Muscle of arm (tissue), 14 donors: ENCODE measurements at places on chromosomes 12 and 14. TPM values are rescaled to one million over a fixed set of nuclear protein-coding genes. Genes with fewer than 3 reads are reported as not detected.

The LDHB gene
- polyA plus RNA-seq, result 646 TPM

The G2E3 gene
- 18.5 TPM for polyA plus RNA-seq

The SLC35F4 gene
- polyA plus RNA-seq, result not detected

The KRT72 gene
- polyA plus RNA-seq, result not detected

The C12orf56 gene
- polyA plus RNA-seq, result 0.88 TPM

The ANKS1B gene
- polyA plus RNA-seq, result not detected

The GPR68 gene
- not detected for polyA plus RNA-seq

The TBC1D30 gene
- polyA plus RNA-seq, result 1.8 TPM

The COL2A1 gene
- 25.9 TPM for polyA plus RNA-seq

The ZNF26 gene
- 9.0 TPM for polyA plus RNA-seq

GRCh38 chr12:19946550-19946949 lies 421.8 kb upstream of the PDE3A start:
- DNase-seq, result peak; percentile 28

GRCh38 chr12:110600254-110600653 lies 13.7 kb upstream of the TCTN1 start:
- no peak for DNase-seq

DNA sequence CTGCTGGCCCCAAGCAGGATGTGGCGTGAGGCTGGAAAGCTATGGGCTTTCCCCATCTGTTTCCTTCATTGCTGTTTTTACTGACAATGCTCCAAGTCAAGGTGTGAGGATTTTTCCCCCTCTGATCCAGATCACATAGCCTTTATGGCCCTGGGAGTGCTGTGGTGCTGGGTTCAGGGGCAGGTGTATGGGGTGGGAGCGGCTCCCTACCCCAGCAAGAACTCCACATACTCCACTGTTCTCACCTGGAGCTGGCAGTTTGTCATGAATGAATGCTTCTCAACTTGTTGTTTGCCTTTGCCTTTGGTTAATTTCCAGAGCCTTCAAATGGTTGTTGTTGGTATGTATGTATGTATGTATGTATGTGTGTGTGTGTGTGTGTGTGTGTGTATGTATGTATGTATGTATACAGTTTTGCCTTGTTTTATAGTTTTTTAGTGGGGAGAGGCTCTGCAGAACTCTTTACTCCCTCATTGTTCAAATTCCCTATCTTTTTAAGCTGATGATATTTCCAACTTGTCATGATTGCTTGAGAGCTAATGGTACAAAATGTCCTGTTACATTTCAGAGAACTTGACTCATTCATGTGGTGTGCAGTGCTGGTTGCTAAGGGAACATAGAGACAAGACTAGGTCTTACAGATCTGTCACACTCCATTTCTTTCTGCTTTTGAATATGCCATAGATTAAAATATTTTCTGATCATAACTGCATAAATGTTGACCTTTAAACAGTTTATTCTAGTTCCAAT lies 36.6 kb upstream of the ASPG start:
- no peak for DNase-seq

- DNase-seq, result no peak
These were observed 2.8 kb downstream of the KIF21A start for GRCh38 chr12:39440101-39440500.

DNA sequence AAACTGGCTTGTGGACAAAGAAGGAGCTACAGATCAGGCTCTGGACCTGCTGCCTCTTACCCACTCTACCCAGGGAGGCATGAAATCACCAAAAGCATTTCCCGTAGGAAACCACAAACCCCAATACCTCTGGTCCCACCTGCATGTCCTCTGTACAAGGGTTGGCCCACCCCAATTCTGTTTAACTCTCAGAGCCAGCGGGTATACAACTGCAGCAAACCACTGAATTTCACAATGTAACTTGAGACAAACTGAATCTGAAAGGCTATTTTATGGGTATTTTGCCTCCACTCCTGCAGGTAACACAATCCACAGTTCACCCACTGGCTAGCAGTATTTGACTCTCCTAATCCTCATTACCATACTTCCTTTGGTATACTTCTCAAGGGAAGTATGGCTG lies 16.5 kb downstream of the SIX1 start:
- no peak for DNase-seq

GRCh38 chr12:80551897-80552296 lies 107.9 kb downstream of the PTPRQ start:
- peak; percentile 35 for DNase-seq

GRCh38 chr12:52423661-52424500 lies 10.3 kb downstream of the KRT75 start:
- no peak for DNase-seq

GRCh38 chr12:69698769-69699540 lies at the start of gene BEST3:
TSS of gene BEST3 (minus strand) at chr12:69699303. CDS start at chr12:69697798, 1,505 bp downstream.
- DNase-seq, result peak; percentile 20

DNA sequence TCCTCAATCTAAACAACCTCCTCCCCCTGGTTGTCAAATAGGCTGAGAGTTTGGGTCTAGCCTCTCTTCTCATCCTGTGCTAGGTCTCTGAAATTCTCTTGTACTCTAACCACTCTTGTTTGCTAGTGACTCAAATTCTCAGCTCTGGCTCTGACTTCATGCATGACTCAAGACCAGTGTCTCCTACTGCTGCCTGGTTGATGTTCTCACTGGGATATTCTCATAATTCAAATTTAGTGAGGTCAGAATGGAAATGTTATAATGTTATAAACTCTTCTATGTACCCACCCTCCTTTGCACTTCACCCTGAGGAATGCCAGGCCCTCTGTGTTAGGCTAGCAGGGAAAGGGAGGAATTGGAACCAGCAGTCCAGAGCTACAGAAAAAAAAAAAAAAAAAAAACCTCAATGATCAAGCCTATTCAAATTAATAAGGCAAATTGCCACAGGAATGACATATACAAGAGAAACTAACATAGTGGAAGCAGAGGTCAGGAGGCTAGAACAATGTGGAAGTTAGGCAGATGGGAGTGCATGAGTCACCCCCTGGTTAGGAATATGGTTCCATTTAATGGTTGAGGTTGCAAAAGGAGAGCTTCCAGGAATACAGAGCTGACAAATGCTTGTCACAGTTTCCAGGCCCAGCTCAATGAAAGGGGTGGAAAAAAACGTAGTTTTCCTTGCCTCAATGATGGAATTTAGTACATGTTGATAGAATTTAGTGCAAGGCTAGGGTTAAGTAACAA lies 459.5 kb downstream of the RMST start:
- DNase-seq, result no peak

DNA sequence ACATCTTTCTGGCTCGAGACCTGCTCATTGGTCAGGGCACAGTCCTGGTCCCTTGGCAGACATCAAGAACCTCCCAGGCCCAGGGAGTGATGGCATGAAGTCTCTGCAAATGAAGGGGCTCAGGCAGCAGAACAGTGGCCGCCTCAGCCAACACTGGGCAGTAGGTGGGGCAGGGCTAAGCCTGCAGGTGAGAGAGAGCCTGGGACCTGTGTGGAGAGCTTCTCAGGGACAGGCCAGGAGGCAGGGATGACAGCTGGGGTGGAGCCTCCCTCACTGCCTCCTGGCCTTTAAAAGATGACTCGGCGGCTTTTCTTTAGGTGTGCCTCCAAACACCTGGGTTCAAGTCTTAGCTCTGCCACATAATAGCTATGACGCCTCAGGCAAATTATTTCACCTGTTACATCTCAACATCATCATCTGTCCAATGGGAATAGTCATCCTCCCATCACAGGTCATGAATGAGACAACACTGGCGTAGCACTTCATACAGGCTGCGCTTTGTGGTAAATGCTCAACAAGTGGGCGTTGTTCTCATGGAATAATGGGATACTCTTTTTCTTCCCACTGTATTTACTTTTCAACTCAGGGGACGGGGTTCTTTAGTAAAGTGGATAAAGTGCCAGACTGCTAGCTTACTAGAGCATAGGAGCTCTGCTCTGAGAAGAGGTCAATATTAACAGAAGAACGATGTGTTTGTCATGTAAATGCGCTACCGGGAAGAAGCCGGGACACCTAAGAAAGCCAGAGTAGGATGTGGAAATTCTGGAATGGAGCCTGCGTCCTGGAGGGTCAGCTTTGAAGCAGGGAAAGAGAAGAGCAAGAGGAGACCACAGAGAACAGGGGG lies 277.4 kb downstream of the FOXN3 start:
- DNase-seq, result no peak

GRCh38 chr14:71206123-71206522 lies 298.9 kb downstream of the PCNX1 start:
- no peak for DNase-seq

GRCh38 chr14:71328183-71328582 lies 420.9 kb downstream of the PCNX1 start:
- no peak for DNase-seq

DNA sequence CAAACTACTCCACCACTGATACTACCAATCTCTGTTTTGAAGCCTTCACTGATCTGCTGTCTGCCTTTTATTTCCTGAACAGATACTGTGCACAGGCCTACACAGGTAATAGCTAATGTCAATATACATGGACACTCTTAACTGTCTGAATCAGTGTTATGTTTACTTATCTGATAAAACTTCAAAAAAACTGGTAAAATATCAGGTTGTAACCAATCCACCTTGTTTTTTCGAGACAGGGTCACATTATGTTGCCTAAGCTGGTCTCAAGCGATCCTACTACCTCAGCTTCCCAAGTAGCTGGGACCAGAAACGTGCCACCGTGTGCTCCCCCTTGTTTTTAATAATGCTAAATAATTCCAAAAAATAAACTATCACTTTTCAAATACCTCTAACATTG lies 43.5 kb downstream of the HECTD1 start:
- no peak for DNase-seq

DNA sequence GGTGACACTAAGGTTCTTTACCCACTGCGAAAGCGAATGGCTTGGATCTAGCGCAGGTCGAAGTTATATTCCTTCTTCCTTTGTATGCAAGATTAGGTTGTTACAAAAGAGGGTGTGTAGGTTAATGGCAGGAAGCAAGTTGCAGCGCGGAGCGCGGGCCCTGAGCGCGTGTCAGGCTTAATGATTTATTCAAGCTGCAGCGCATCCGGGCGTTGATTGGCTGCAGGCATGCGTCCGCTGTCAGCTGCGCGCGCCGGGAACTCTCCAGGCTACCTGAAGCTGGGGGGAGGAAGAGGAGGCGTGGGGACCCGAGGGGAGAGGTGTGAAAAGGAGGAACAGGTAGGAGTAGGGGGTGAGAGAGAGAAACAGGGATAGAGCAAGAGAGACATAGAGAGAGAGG lies 7.4 kb downstream of the ASCL1 start:
- no peak for DNase-seq

- DNase-seq, result no peak
These were observed 57.3 kb downstream of the AVPR1A start for GRCh38 chr12:63093711-63094110.

- DNase-seq, result no peak
These were observed 47.5 kb downstream of the PAH start for GRCh38 chr12:102869571-102869970.

DNA sequence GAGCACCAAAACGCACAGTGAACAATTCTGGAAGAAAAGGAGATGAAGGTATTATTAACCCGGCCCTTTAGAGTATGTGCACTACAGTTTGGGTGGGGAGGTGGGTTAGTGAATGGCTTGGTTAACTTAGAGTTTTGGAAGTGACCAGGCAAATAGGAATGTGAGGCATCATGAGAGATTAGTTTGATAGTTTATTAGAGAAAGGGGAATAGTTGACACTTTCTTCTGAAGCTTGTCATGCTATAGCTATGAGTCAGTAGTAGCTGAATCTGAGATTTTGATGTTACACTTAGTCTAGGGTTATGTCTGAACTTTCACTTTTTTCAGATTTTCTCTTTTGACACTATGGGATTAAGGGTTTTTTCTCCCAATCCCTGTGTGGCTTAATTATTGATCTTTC lies 567.2 kb downstream of the SNAPC1 start:
- DNase-seq, result no peak

GRCh38 chr12:13864081-13864673 lies 117.2 kb downstream of the GRIN2B start:
- DNase-seq, result peak; percentile 78

- no peak for DNase-seq
These were observed 1.5 kb upstream of the TM7SF3 start for GRCh38 chr12:27015730-27016076.

GRCh38 chr12:67523538-67523937 lies 125.0 kb upstream of the DYRK2 start:
- DNase-seq, result no peak

- DNase-seq, result no peak
These were observed 4.5 kb upstream of the GPR162 start for GRCh38 chr12:6817098-6817497.

- no peak for DNase-seq
These were observed 527.7 kb downstream of the FUT8 start for GRCh38 chr14:65940056-65940735.

GRCh38 chr12:10220398-10221077 lies 7.9 kb downstream of the GABARAPL1 start:
- no peak for DNase-seq
